Fibroblast of upper back skin (primary cell): ENCODE measurements at places on chromosomes 1 and 21.

GRCh38 chr1:222823695-222824094, 8.9 kb downstream of the DISP1 start:
- DNase-seq, result no peak

DNA sequence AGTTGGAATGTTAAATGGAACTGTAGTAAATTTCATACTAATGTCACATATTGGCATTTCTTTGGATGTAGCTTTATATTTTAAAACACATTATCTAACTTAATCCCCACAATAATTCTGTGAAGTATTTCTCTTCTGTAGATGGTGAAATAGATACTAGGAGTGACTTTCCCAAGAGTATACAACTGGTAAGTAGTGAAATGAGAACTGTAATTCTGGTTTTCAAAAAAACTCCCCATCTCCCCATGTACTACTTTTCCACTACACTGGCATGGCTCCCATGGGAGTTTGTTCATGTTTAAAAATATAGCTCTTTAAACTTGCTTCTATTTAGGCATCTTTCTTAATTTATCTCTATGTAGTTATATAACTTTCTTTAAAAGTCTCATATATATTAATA, 10.2 kb downstream of the CHML start:
- DNase-seq, result no peak

DNA sequence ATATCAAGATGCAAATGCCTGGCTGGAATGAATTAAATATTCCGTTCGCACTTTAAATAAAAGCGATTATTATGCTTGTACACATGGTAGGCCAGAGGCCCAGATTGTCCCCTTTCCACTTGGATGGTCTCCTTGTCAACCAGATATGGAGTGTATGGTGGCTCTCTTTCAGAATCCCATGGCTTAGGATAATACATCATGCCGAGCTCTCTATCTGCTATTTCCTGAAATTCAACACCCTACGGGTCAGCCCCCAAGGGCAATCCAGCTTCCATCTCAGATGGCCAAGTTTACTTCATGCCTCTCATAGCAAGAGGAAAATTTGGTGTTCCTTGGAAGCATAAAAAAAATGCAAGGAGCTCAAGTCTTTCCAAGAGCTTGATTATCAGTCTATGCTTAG, 25.4 kb upstream of the FMO1 start:
- peak; percentile 46 for DNase-seq

DNA sequence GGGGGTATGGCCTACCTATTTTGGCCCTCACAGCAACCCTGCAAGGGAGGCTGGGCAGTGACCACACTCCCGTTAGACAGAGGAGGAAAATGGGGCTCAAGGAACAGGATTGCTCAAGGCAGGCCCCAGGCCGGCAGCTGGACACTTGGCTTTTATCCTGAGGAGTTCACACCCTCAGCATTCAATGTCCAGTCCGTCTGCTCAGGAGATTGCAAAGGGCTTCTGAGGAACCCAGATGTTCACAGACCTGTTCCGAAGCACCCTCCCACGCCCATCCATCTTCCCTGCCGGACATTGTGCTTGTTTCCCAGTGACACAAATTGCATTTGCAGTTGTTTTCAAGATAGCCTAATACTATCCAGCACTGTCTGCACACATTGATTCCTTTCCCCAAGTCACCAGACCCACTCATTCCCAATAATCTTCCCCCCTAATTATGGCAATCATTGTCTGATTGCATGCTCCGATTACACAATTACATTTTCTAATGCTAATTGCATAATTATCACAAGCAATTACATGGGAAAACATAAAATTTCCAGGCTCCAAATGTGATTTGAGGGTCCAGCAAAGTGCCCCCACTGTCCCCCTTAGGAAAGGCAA, 4.3 kb upstream of the UBL4B start:
- DNase-seq, result no peak

- no peak for DNase-seq
These were observed 28.4 kb upstream of the FHAD1 start for GRCh38 chr1:15218287-15219279.

DNA sequence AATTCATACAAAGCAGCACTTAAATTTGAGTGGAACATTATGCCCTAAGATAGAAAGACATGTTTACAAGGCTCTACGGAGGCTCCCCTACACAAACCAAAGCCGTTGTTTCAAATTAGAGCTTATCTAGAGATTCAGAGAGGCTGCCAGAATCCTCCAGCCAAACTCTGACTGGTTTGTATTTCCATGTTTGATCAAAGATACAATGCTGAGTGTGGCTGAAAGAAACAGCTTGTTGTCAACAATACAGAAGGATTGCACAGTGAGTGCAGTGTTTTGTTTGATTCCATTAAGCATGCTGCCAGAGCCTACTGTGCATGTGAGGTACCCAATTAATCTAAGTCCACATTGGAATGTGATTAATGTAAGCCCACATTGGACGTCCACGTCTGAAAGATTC, 402.7 kb downstream of the DISC1 start:
- DNase-seq, result no peak
